ENCODE measurements at places on chromosomes 3 and 15. TPM values are rescaled to one million over a fixed set of nuclear protein-coding genes. Genes with fewer than 3 reads are reported as not detected.

Gene CD80
- 0.26 TPM for total RNA-seq

GRCh38 chr3:13045241-13045903, 27.9 kb downstream of the IQSEC1 start:
- peak; percentile 42 for DNase-seq

DNA sequence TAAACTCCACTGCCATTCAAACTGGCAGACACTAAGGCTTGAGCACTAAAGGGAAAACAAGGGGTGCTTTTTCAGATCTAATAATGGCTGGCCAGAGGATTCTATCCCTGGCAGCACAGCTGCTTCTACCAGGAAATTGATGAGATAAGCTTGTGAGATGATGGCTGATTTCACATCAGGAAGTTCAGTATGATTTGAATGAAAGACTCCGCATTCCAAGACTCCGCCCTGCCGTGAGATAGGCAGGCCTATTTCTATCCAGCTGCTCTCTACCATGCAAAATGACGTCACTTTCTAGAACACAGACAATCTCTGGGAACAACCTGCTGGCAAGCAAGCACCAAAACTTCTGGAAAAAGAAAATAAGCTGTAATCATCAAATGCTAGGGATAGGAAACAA, 171.8 kb downstream of the WDR76 start:
- DNase-seq = peak; percentile 76

GRCh38 chr3:142976621-142977398, 13.3 kb upstream of the PAQR9 start:
- peak; percentile 94 for DNase-seq

Gene CPLX3
- 13.0 TPM for total RNA-seq

Gene TP63
- total RNA-seq = 0.71 TPM

Gene TLR9
- 0.19 TPM for total RNA-seq

GRCh38 chr3:78004571-78004970, 964.7 kb downstream of the ROBO2 start:
- no peak for DNase-seq

DNA sequence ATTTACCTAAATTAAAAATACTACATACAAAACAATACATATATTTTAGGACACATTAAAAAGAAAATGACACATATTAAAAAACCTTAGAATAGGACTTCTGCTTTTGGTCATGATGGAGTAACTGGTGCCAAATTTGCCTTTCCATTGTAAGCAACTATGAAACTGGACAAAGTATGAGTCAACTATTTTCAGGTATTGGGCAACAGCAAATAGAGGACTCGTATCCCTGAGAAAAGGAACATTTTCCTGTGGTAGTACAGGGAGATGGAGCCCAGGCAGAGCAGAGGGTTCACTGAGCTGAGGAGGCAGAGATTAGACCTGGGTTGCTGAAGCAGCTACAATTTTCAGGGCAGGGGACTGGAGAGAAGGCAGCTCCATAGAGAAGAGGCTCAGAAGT, 14.7 kb downstream of the CCR1 start:
- DNase-seq = no peak

DNA sequence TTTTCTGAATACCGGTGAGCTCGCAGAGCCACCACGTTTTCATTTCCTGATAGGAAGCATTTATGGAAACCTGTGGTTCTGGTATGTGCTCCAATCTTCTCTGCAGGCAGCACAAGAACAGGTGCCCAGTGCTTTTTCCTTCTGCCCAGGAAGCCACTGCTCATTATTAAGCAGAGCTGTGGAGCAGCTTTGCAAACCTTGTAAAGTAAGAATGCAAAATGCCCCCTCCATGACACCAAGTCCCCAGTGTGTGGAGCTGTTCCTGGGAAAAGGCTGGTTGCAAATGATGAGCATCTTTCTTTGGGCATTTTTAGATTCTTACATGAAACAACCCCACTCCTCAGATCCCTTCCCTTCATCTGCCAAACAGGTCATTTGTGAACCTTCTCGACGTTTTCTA, 65.7 kb upstream of the MRPL3 start:
- no peak for DNase-seq

- DNase-seq = peak; percentile 39
Observed at GRCh38 chr15:39919748-39920509, at the start of gene GPR176. GPR176 (minus strand) TSS chr15:39920266; CDS start chr15:39920026, 240 bp downstream.

- DNase-seq = no peak
Observed at GRCh38 chr3:115469649-115470048, 153.7 kb upstream of the GAP43 start.

- no peak for DNase-seq
Observed at GRCh38 chr3:28745436-28745835, 396.8 kb upstream of the AZI2 start.

Gene WWTR1
- 51.1 TPM for total RNA-seq

DNA sequence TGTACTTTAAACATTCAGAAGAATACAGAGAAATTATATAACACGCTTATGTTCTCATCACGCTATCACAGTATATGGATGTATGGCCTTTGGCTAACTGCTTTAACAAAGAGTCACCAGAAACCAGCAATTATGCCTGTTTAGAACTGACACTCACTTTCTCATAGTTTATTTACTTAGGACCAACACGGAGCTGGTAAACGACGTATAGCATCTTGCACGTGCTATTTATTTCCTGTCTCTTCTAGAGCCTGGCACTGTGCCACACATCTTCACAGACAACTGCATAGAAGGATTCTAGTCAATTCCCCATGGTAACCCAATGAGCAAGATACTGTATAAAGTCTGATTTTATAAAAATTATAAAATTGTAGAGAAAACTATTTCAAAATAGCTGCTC, 43.6 kb downstream of the TBC1D2B start:
- DNase-seq = no peak

GRCh38 chr3:111956995-111957734, 21.7 kb upstream of the ABHD10 start:
- DNase-seq = no peak

Gene SLC12A8
- total RNA-seq = 1.7 TPM

Gene PAQR5
- 3.5 TPM for total RNA-seq

DNA sequence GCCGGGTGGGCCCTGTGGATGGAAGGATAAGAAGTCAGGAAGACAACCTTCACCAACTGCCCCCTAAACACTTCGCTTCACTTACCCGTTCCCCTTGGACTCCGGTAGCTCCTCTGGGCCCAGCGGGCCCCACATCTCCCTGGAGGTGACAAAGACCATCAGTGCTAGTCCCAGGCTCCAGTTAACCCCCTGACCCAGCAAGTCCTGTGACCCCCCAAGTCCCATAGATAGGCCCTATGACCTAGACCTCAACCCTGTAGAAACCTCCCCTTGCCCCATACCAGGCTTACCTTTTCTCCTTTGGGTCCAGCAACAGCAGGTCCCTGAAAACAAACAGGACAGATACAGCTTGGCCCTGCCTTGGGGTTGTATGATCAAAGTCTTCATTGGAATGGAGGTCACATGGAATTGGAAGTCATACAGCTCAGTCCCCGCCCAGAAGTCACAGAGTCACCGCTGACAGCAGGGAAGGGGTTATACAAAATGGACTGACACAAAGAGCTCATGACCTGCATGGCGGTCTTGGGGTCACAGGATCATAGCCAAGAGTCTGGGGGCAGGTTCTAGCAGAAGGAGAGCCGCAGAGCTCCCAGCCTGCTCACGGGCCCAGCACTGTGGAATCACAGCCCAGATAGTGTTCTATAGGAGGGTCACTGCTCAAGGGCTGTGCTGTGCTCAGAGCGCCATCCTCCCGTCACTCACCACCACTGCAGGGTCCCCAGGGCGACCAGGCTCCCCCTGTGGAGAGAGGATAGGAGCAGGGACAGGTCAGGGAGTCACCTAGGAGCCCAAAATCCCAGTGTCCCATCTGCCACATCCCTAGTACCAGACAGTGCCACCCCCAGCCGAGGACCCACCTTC, 13.3 kb downstream of the COL7A1 start:
- DNase-seq = no peak

Gene GOLGA8J
- total RNA-seq = not detected

Gene CASR
- total RNA-seq = not detected

Measured in right cardiac atrium (tissue), 5 donors.